ENCODE measurements at places on chromosomes 1 and 21.

- no peak for DNase-seq
Observed at GRCh38 chr21:38806942-38807284, 1.2 kb downstream of the ETS2 start.

GRCh38 chr1:84298684-84299535 lies 2.6 kb upstream of the SAMD13 start:
- DNase-seq = no peak

DNA sequence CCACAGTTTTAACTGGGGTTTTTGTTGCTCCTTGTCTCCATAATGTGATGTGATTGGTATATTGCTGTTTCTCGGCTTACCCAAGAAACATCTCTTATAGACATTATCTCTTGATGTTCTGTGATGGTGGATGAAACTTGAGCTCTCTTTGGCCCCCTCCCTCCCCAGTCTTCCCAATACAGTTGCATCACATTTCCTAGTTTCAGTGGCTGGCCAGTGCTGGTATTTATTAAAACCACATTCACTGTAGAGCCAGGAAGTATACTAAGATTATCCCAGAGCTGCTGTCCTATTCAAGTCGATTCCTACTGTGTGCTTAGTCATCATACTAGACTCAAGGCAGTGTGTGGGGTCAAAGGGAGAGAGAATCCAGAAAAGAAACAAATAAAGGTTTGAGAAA lies 244.4 kb downstream of the KAZN start:
- DNase-seq = no peak

DNA sequence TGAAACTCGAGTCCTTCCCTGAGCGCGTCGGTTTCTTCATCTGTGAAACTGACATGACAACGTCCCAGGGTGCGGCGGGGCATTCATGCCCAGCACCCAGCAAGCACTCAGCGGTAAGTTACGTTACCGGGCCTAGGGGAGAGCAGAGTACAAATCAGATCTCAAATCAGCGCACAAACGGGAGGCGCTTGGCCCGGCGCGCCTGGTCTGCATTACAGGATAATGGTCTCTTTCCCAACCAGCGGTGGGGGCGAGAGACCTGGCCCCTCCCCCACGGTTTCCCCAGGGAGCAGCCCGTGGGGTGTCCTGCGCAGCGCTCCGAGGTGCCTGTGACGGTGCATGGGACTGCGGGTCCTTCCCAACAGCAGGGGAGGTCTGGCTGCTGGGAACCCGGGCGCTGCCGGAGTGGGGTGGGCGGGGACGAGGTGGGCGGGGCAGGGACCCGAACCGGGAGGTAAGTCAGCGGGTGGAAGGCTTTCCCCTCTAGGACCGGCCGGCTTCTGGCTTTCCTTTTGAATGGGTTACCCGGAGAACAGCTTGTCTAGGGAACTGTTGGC lies 1.0 kb downstream of the TMEM51 start:
- no peak for DNase-seq

DNA sequence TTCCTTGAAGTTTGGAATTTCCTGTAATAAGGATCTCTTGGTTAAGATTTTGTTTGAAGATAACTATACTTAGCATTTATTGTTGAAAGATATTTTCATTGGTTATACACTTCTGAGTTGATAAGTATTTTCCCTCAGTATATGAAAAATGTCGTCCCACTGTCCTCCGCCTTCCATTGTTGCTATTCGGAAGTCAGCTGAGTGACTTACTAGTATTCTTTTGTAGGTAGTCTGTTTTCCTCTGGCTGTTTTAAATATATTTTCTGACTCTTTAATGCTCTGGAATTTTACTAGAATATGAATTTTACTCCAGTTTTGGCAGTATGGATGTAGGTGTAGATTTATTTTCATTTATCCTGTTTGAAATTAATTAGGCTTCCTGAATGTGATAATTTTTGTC lies 498.7 kb upstream of the NFIA start:
- DNase-seq = no peak

GRCh38 chr1:209355415-209355814 lies 228.1 kb upstream of the CAMK1G start:
- no peak for DNase-seq

- DNase-seq = no peak
Observed at GRCh38 chr21:15279482-15279881, 214.7 kb upstream of the NRIP1 start.
